SK-N-SH (cell line): ENCODE measurements at places on chromosomes 11 and 22. TPM values are rescaled to one million over a fixed set of nuclear protein-coding genes. Genes with fewer than 3 reads are reported as not detected.

- DNase-seq, result no peak
Measured at GRCh38 chr11:106121570-106122320, 44.3 kb downstream of the AASDHPPT start.

DNA sequence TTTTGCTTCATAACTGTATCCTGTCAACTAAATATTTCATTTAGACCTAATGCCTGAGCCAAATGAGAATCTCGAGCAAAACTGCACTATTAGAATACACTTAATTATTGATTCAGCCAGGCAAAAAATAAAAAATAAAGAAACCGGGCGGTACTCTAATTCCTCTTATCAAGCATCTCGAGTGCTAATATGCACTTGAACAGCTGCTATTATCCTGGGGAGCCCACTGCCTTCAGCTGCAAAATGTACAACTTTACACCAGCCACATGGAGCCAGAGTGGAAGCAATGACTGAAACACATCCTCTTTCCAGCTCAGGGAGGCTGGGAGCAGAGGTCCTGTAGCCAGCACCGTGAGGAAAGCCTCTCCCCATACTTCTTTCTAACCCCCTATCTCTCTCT, 390.0 kb upstream of the CADM1 start:
- no peak for DNase-seq

- no peak for DNase-seq
Measured at GRCh38 chr11:58391879-58392278, 14.8 kb downstream of the OR5B3 start.

DNA sequence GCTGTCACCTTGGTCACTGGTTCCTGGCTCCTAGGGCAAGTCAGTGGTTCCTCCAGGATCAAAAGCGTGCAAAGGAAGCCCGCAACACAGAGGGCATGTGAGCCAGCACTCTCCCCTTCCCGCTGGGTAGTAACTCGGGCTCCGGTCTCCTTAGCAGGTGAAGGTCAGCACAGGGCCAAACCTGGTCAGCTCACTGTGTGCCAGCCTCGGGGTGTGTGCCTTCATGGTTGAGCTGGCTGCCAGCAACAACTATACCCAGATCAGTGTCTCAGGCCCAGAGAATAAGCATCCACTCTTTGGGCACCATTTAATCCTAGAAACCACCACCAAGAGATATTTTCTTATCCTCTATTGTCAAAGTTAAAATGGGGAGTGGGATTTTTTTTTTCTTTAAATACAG, 16.1 kb upstream of the CCDC86 start:
- DNase-seq, result no peak

- no peak for DNase-seq
Measured at GRCh38 chr22:19568337-19569275, 44.4 kb upstream of the CLDN5 start.

DNA sequence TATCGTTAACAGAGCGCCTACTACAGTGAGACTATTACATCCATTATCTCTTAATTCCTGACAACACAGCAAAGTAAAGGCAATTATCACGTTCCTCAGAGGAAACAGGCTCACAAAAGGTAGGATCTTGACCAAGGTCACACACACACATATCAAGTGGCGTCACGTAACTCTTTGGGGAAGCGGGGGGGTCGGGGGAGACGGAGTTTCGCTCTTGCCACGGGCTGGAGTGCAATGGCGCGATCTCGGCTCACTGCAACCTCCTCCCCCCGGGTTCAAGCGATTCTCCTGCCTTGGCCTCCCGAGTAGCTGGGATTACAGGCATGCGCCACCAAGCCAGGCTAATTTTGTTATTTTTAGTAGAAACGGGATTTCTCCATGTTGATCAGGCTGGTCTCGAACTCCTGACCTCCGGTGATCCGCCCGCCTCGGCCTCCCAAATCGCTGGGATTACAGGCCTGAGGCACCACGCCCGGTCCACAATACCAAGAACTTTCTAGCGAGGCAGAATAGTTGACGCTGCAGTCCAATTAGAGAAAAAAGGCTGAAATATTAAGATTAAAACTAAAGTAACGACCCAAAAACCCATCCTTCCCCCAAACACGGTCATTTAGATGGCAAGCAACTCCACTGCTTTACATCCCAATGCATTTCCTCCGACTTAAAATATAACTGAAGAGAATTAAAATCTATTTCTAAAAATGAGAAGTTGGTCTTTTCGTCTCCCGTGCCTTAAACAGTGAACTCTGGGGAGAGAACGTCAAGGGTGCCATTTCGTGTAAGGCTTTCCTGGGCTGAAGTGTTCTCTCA, 1.2 kb downstream of the DDX17 start:
- DNase-seq, result peak; percentile 11

Gene CAPN1
- 78.6 and 92.2 TPM in 2 replicates for polyA plus RNA-seq
